ENCODE measurements at places on chromosomes 11 and 22. TPM values are rescaled to one million over a fixed set of nuclear protein-coding genes. Genes with fewer than 3 reads are reported as not detected.

DNA sequence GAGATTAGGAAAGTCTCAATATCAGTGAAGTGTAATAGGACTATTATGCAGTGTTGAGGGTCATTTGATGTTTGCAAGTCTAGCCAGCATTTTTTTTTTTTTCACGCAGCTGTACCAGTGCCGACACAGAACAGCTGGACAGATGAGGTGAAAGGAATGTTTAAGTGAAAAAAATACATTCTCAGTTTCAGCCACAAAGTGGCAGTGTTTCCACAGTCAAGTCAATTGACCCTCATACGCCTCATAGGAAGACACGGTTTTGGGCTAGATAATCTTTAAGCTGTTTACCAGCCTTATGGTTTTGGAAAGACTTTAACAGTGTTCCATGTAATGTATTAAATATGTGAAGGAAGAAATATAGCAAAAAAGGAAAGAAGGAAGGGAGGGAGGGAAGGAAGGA, 349.9 kb upstream of the ANO3 start:
- DNase-seq, result peak; percentile 20

DNA sequence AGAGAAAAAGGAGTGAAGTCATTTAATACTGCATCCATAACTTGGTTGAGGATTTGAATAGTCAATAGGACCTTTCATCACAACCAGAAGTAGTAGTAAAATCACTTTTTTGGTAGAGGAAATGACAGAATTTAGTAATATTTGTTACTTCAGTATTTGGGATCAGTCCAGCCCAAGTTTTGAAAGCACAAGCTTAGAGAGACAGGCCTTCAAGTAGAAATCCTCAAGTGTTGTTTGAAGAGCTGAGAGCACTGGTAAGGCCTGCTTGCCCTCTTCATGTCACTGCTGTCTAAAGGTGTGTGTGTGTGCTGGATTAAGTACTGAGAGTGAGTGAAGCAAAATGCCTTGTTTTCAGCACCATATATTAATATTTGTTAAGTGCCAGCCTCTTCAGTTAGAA, 137.3 kb downstream of the WNT11 start:
- DNase-seq, result no peak

DNA sequence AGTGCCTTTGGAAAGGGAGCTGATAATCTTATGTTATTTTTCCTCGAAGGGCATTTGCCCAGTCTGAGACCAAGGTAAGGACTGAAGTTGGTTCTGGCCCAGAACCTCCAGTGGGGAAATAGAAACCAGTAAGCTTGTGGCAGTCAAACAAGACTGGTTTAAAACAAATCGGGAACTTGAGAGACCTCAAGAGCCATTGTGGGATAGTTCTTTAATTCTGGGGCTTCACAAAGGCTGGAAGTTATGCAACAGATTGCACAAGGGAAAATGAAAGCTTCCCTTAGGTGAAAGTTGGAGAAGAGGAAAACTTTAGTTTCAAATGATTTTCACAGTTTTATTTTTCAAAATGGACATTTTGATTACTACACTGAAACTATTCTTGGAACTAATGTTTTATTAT, 33.5 kb upstream of the RAB38 start:
- DNase-seq, result no peak

- DNase-seq, result no peak
These were observed 679.1 kb downstream of the DLG2 start for GRCh38 chr11:84947970-84948580.

DNA sequence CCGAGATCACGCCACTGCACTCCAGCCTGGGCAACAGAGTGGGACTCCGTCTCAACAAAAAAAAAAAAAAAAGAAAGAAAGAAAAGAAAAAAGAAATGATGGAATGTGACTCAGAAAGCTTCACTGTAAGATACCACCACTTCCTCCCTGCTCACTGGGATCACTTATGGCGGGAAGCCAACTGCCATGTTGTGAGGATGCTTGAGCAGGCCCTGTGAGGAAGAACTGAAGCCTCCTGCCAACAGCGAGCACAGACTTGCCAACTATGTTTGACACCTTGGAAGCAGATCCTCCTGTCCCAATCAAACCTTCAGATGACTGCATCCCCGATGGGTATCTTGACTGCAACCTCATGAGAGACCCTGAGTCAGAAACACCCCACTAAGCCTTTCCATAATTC, 8.3 kb downstream of the SEC14L6 start:
- DNase-seq, result no peak

- no peak for DNase-seq
These were observed 659.4 kb downstream of the METTL15 start for GRCh38 chr11:28767574-28767973.

DNA sequence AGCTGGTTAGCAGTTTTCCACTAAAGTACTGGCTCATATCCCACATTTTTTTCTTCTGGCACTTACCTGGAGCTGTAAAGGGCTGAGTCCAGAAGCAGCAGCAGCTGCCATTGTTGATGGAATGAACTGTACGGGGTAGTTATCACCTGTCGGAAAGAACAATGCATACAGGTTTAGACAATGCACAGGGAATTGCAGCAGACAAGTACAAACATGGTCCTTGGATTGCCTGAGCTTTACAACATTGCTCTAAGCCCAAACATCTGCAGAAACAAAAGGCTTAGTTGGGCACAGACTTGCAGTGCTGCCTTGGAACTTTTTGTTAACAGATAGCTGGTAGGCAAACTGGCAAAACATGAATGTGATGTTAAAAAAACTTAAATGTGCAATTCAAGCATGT, 258.8 kb downstream of the SOX6 start:
- DNase-seq, result no peak

The UCP3 gene
- 2.0 TPM for total RNA-seq

The SMCO4 gene
- total RNA-seq, result 62.4 TPM

The P4HA3 gene
- 1.0 TPM for total RNA-seq

The GAB4 gene
- total RNA-seq, result not detected

The MYRF gene
- 320 TPM for total RNA-seq

The ZP1 gene
- 0.17 TPM for total RNA-seq

The UBQLN3 gene
- total RNA-seq, result 0.26 TPM
